ENCODE measurements at places on chromosomes 3 and 15.
A peak's percentile ranks its signal among the peaks of the same experiment; 100 is the strongest.

DNA sequence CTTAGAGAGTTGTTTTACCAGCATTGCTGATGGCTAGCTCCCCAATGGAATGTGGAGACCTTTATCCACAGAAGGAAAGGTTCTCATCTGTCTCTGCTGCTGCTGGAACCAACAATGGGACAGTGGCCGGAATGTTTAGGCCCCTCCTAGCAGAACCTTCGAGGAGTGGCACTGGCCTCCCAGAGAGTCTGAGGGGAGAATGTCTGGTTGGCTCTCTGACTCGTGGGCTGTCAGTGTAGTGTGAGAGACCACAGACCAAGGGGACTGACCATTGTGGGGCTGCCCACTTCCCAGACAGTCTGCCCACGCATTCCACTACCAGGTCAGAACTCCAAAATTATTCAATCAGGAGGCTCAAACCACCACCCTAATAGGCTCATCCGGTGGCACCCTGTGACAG is 5.1 kb downstream of the RASL12 start:
- DNase-seq: no peak

- no peak for DNase-seq
Measured at GRCh38 chr15:44194323-44195150, 534 bp downstream of the FRMD5 start.

DNA sequence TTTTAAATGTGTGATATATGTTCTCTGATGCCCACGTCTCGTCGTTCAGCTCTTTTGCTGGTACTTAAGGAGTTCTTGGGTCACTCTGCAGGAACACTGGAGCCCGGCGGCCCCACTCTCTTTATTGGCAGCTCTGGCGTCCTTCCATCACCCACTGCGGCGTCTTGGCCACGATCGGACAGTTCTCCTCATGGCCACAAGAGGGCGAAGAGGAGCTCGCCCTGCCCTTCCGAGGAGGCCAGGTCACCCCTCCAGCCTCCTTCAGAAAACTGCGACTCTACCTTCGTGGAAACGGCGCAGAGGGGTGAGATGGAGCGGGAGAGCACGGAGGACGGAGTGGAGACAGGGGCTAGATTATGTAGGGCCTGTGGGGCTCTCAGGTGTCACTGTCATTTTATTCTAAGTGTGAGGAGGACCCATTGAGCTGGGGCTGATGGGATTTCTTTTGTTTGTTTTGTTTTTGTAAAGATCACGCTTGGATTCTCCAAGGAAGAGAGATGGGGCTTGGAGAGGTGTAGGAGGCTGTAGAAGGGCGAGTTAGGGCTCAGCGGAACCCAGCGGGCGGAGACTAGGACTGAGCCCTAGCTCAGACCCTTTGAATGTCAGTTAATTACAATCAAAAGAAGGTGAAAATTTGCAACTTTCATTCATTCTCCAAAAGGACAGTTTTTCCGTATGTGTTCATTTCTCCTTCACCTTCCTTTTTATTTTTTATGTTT is 28.0 kb upstream of the GABRA5 start:
- no peak for DNase-seq

- DNase-seq: no peak
Measured at GRCh38 chr3:25306066-25306465, 122.0 kb upstream of the RARB start.

DNA sequence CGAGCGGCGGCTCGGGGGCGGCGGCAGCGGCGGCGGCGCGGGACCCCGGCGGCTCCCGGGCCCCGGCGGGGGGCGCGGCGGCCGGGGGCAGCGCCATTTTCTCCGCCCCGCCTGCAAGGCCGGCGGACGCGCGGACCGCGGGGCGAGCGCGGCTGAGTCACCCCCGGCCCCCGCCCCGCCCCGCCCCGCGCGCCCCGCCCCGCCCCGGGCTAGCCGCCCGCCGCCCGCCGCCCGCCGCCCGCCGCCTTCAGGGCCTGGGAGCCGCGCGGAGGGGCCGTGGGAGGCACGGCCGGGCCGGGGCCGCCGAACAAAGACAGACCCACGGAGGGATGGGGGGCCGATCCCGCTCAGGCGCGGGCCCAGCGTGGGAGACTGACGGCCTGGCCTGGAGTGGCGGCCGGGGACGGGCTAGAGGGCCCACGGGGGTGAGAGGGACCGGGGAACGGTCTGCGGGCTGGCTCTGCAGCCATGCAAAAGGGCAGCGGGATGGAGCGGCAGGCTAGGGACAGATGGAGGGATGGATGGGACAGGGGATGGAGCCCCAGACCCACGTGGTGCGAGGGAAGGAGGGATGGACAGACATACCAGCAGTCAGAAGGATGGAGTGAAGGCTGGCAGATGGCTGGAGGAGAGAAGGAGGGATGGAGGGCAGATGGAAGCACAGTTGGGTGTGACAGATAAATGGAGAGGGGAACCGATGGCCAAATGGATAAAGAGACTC is at the start of gene EIF4E3:
EIF4E3 (minus strand) TSS at position 132 of the 721 bp plus-strand sequence; CDS start at position 97, 35 bp downstream.
- DNase-seq: peak; percentile 21

DNA sequence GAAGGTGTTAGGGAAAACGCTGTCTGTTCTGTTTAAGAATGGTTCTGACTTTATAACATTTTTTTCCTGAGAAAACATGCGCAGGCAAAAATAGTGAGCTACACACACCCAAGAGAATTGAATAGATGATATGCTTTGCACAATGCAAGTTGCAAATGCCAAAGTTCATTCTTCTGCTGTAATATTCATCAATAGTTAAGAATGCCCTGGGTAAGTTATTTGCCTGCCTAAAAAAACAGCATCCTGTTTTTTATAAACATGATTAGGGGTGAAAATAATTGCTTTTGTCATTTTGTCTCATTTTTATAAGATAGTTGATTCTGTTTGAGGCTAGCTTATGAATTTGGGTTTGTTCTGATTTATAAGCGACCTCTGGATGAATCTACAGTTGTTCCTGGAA is 99.4 kb downstream of the DTWD1 start:
- no peak for DNase-seq

DNA sequence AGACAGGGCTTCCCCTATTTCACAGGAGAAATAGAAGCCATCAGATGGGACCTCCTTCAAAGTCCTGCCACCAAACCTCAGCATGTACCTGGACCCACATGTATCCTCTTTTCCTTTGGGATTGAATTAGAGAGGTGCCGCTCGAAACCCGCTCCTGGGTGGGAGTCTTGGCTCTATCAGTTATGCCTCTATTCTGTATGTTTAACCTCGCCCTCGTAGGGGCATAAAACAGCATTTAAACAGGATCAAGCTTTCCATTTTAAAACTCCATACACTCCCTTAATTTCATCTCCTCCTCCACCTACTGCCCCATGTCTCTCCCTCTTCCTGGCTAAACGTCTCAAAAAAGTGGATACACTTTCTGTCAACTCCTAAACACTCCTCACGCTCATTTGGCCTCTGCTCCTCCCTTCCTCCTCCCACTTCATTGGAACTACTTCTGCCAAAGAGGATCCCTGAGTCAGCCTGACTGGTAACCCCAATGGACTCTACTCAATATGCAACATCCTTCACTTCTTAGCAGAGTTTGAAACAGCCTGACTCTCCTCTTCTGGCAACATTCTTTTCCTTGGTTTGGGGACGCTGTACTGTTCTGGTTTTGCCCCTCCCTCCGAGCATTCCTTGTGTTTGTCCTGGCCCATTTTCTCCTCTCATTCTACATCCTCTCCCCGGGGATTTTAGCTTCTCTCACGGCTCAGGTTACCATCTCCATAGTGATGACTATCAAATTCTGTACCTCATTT is 23.0 kb upstream of the MUC20 start:
- DNase-seq: no peak

GRCh38 chr3:65857327-65857726 is 181.4 kb downstream of the MAGI1 start:
- DNase-seq: no peak

GRCh38 chr3:192642651-192643050 is 84.7 kb downstream of the FGF12 start:
- no peak for DNase-seq

GRCh38 chr3:48896936-48897335 is 1.7 kb downstream of the SLC25A20 start:
- DNase-seq: no peak

DNA sequence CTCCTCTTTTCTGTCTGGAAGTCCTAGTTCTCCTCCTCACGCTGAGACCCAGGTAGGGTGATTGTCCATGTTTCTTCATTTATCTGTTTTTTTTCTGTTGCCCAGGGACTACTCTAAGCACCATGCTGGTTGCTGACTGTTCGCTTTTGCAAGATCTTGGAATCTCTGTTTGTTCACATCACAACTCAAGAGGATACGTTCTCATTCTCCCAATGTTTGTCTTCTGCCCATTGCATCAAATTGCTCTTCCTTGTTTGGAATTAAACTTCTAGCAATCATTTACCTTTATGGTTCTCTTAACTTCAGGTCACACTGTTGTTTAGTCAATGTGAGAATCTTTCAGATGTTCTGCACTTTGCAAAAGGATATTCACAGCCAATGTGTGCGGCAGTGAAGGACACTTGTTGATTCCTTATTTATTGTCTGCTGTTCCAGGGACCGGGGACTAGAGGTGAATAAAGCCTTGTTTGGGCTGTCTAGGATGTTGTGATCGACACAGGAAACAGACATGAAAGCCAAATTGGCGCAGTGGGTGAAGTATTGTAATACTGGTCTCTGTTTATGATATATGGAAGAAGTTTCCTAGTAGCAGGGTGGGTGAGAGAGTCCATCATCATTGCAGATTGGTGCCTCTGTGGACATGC is 24.5 kb downstream of the LPP start:
- no peak for DNase-seq

DNA sequence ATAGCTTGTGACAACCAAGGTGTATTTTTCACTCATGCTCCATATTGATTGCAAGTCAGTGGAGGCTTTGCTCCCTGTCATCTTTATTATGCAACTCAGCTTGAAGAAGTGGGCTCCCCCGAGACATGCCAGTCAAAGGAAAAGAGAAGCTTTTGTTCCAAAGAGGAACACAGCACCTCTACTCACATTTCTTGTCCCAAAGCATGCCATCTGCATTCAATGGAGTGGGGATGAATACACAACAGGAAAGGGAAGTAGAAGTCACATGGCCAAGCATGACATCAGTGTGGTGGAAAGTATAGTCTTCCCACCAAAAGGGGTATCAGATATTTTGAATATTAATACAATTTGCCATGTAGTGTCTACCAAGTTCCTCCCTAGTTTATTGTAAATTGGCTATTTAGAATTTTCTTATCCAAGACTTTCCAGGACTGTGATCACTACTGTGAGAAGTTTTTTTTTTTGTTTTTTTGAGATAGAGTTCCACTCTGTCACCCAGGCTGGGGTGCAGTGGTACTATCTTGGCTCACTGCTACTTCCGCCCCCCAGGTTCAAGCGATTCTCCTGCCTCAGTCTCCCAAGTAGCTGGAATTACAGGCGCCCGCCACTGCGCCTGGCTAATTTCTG is 114.5 kb downstream of the GMPS start:
- DNase-seq: no peak
